ENCODE measurements at places on chromosomes 1 and 21. TPM values are rescaled to one million over a fixed set of nuclear protein-coding genes. Genes with fewer than 3 reads are reported as not detected.

DNA sequence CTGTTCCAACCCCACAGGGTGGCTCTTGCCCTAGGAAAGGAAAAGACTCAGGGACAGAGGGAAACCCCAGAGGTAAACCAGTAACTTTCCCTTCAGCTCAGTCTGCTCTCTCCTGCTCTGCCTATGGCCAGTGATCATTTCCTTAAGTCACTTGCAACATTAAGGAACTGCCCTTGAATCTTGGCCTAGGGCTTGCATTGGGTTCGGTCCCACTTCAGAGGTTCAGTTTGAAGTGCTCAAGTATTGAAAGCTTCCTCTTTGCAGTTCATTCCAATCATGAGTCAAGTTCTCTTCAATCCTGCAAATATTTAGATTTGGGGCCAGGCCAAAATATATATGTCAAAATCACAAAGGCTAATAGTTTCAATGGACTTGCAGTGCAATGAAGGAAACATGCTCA is 97.7 kb upstream of the IRF2BP2 start:
- no peak for DNase-seq

GRCh38 chr1:207309745-207310273 is 11.7 kb upstream of the CD55 start:
- DNase-seq = peak; percentile 47

GRCh38 chr1:12052008-12052573 is 11.0 kb upstream of the TNFRSF8 start:
- peak; percentile 69 for DNase-seq

DNA sequence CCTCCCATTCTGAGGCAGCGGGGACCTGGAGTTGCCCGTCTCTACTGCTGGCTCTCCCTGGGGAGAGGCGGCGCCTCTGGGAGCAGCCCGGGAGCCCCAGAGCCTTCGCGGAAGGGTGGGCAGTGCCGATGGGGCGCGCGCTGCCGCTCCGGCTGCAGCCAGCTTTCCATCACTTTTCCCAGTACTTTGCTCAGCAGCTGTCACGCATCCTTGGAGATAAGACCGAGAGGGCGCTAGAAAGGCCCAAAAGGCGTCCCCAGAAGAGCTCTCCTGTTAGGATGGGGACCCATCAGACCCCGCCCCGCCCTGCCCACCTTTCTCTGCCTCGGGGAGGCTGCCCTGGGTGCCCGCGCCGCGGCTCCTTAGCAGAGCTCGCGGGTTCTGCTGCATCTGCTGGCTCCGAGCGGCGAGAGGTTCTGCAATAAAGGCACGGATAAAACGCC is 534 bp downstream of the KCNH1 start:
- peak; percentile 18 for DNase-seq

- DNase-seq = no peak
Observed at GRCh38 chr1:119184972-119185371, 44.5 kb upstream of the WARS2 start.

DNA sequence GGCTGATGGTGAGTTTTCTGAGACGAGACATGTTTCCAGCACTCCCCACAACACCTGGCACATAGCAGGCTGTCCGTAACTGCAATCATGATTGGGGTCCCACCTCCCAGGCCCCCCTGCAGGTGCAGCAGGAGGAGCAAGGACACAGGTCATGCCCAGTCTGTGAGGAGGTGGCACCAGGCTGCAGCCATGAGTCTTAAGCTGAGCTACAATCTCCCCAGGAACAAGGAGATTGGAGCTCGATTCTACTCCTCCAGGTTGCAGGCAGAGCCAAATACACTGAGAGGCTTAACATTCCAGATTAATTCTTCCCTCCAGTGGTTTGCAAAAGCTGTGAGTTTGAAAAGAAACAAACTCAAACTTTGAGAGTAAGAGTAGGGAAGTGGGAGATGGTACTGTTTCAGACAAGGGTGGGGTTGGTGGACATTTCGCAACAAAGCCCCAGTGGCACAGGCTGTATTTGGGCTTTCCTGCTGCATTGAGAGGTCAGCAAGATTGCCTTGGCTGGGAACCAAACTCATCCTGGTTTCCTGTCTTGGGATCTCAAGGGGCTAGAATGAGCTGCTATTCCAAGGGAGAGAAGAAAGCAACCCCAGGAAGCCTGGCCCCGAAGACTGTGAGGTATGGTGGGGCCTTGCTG is 64.8 kb upstream of the GALNT2 start:
- peak; percentile 63 for DNase-seq

DNA sequence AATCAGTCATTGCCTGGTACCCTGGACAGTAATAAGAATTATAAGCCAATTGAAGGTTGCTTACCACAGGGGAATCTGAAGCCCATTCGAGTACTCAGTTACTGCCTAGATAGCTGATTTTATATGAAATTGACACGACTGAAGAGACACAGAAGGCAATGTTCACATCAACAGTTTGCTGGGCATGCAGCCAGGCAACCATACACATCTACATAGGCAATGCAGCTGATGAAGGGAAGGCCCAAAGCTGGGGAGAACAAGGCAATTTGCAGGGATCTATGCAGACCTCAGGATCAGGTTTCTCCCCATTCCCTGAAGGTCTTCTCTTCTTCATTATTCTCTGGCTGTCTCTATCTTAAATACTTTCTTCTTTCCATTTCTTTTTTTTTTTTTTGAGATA is 448.7 kb downstream of the PTBP2 start:
- DNase-seq = no peak

RASAL2 gene
- 27.8 TPM for total RNA-seq
